Stimulated activated CD8-positive, alpha-beta memory T cell treated with anti-CD3 and anti-CD28 coated beads, Interleukin-15, amount 100 ng/mL, for 4 hours (primary cell): ENCODE measurements at places on chromosomes 7 and 10.

DNA sequence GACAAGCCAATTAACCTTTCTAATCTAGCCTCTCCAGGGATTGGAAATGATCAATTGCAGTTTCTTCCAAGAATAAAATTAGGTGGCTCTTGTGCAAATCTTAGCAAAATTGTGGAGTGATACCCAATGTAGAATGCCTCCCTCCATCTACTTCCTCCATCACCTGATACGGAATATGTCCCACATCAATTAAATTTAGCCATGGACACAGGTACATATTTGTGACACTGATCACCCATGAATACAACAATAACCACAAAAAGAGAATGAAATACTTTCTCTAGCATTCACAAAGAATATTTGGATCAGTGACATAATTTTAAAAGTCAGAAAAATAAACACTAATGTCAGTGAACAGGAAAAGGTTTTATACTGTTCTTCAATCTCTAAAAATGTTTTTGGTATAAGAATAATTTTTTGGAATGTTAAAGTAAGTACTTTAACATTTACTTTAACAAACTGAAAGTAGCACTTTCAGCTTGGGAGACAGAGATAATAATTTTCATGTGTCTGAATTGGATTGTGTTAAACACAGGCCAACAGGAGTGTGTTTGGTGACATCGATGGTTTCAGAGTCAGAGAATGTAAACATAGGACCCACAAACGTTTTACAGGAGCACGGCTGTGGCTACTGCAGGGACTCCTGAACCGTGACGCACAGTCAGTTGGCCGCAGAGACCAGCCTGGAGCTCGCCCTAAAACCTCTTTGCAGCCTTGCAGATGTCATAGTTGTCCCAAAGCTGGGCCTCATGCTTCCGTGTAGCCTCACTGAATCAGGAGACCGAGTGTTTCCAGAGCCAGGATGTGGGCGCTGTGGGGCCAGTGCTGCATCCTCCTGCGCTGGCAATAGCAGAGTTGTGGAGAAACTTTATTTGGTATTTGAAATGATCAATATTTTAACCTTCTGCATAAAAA is 7.2 kb downstream of the RBM20 start:
- DNase-seq = no peak

GRCh38 chr10:56763090-56763489 is 402.0 kb upstream of the ZWINT start:
- no peak for DNase-seq

GRCh38 chr7:11835260-11835659 is 3.3 kb upstream of the THSD7A start:
- DNase-seq = no peak

- DNase-seq = no peak
These were observed 60.4 kb downstream of the NEURL1 start for GRCh38 chr10:103553743-103554487.

GRCh38 chr10:2576892-2577291 is 490.5 kb upstream of the PFKP start:
- DNase-seq = no peak

DNA sequence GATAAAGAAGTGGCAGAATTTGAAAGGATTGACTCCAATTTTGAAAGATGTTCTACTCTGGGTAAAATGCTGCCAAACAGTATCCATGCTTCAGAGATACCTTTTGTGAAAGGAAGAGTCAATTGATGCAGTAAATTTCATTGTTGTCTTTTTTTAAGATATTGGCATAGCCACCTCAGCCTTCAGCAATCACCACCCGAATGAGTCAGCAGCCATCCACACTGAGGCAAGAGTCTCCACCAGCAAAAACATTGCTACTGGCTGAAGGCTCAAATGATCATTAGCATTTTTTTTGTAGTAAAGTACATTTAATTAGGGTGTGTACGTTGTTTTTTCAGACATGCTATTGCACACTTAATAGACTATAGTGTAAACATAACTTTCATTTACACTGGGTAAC is 31.7 kb upstream of the CYP26C1 start:
- DNase-seq = no peak

DNA sequence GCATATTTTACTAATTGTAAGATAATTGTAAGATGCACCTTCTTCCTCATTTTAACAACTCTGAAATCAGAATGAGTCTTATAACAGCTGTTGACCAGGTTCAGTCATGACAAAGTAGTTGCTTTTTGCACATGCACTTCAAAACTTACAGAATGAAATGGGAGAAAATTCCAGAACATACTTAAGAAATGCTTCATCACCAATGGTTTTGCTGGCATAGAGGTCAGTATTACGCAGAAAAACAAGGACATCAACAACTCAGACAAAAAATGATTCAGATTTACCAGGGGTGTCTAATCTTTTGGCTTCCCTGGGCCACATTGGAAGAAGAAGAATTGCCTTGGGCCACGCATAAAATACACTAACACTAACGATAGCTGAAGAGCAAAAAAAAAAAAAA is 13.3 kb downstream of the COL28A1 start:
- DNase-seq = no peak

DNA sequence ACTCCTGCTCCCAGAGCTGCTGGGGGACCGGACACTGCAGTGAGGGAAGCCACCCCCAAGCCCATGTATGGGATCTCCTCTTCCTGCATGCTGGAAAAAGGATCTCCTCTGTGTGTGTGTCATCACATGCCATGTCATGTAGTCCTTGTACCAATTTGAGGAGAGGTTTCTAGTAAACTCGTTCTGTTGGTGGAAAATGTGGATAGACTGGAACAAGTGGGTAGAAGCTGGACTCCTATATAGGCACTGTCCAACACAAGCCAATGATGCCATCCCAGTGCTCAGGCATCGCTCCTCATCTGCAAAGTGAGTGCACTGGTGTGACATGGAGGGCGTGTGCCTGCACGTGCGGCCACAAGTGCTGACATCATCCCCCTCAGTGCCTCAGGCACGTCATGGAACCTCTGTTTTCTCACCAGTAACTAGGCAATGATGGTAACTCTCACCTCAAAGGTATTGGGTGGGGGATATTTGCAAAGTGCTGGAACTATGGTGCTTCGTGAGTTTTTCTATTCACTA is 19.3 kb downstream of the MYO1G start:
- no peak for DNase-seq

DNA sequence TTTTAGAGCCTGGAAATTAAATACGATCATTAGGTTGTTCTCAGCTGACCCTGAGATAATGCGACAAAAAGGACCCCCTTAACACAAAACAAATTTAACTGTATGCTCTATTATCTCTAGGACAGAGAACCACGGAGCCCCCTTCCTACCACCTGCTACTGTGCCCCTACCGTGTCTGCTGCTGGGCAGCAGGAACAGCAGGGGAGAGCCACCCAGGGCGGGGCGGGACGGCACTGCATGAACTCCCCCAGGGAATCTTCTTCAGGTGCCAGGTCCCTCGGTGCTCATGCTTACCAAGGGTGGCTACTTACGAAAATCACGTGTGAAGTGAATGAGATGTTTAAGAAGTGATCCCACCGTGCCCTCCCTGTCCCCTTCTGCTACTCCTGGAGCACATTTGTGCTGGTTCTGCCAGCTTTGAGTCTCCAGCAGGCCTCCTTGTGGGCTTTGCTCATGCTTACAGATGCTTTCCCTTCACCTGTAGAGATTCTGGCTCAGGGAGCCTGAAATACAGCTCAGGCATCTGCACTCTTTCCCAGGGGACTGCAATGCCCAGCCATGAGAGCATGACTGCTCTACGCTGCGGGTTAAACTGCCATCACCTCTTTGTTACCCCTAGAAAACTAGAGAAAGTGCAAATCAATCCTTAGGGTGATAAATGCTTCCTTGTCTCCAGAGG is 59.9 kb downstream of the MRPL32 start:
- no peak for DNase-seq

DNA sequence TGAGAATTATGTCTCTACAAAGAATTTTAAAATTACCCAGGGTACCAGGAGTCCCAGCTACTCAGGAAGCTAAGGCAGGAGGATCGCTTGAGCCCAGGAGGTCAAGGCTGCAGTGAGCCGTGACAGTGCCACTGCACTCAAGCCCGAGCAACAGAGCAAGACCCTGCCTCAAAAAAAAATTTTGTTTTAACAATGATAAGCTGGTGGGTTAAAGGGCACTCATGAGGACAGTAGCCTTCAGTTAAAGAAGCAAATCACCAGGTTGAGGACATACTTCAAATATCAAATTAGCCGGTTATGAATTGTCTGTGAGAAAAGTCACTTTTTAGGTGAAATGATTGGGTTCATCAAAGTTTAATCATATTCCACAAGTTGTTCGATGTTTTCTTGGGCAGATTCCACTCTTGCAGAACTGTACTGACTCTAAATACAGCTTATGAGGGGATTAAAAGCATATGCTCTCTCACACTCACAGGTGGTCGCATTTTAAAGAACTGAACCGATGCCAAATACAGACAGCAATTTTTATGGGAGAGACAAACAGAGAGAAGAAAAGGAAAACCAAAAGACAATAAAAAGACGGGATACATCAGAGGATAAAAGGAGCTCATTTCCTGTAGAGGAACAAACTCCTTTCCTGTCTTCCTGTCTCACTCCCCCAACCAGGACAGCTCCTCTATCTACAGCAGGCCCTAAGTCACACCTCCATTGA is 582.8 kb upstream of the NRP1 start:
- no peak for DNase-seq

- no peak for DNase-seq
These were observed 10.7 kb upstream of the OGA start for GRCh38 chr10:101828766-101829551.

DNA sequence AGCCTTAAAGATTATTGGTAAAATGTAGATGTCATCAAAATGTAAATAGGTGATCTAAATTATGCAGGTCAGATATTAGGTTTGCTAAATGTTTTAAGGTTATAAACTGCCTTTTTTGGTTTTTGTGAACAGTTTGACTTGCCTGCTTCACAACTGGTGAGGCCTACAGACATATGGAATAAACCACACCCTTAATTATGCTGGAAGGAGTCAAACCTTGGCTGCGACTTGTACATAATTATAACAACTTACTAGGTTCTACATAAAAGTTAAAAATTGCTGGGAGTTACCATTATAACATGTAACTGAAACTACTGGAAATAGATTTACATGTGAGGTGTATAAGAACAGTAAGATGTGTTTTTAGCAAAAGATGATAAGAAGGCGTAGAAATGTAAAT is 31.5 kb upstream of the OPTN start:
- no peak for DNase-seq

DNA sequence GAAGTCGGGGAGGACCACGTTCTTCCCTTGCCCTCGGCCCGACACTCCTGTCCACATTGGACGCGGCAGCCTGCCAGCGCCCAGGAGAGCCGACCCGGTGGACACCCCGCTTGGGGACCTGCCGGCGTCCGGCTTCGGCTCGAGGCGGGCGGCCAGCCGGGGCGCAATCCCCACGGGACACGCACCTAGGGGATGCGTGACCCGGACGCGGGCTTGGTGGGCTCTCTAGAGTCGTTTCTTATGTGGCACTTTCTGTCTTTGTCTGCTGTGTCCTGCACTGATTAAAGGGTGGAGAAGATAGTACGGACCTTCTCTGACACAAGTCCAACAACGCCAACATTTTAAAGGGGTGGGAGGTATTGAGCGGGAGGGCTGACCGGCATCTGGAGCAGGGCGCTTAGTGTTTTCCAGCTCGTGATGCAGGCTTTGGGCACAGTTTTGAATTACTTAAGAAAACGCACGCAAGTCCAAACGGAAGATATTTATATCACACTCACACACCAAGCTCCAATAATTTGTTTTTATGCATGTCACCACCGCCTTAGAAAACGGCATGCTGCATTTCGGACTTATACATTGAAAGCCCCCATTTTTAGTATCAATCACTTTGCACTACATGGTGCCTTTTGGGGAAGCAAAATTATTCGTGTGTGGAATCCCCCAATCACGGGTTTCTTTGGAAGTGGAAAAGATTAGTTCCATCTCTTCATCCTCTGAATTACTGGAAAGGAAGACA is 3.9 kb upstream of the SPAG6 start:
- no peak for DNase-seq

GRCh38 chr10:118769898-118770600 is 15.3 kb upstream of the CACUL1 start:
- no peak for DNase-seq

GRCh38 chr7:121605317-121605680 is 209.2 kb upstream of the FAM3C start:
- no peak for DNase-seq

- no peak for DNase-seq
These were observed 3.4 kb upstream of the SMARCD3 start for GRCh38 chr7:151251689-151252560.

DNA sequence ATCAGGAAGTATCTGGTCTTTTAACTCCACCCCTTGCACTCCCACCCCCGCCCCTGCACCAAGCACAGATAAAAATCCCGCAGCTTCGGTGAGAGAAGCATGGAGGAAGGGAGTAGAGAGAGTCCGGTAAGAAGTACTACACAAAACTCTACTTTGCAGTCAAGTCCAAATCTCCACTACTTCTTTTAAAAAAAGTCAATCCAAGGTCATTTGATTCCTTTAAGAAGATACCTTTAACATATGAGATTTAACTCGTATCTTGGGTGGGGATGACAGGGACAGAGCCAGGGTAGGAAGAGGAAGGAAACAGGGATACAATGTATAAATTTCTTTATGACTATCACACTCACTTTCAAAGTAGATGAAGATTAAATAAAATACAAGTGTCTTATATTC is 132.1 kb downstream of the NRBF2 start:
- DNase-seq = no peak

DNA sequence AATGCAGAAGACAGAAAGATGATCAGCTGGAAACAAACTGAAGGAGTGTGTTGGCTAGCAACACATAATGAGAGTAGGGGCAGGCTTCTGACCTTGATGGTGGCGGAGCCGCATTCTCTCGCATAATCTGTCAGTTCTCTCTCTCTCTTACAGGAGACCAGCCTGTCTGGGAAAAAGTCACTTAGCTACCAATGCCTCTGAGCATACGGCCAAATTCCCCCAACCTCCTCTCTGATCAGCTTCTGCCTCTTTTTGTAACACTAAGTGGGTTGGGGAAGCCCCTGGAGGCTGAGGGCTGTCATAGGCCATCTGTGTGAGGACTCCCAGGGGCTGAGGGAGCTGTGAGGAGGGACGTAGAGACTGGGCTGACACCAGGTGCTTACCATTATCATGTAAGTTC is 104.6 kb downstream of the HIPK2 start:
- DNase-seq = no peak

DNA sequence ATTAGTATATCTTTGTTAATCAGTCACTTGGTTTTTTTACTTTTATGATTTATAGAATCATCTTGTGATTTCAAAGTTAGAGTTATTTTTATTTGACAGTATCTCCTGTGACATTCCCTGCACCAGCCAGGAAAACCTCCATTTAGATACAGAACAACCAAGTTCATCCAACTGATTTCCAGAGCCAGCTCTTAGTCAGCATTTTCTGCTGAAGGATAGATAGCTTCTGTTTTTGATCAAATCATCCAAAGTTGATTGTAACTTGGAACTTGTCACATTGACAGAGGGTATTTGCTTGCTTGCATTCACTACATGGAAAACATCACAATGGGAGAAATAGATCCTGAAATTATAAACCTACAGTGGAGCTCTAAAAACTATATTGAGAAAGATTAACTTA is 122.6 kb downstream of the PON1 start:
- no peak for DNase-seq

DNA sequence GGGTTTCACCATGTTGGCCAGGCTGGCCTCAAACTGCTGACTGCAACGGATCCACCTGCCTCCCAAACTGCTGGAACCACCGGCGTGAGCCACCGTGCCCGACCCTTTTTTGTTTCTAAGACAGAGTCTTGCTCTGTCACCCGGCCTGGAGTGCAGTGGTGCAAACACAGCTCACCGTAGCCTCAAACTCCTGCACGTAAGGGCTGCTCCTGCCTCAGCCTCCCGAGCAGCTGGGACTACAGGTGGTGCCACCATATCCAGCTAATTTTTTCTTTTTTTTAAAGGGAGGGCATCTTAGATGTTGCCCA is 36.4 kb downstream of the ADAP1 start:
- no peak for DNase-seq

GRCh38 chr7:86181474-86181873 is 462.2 kb upstream of the GRM3 start:
- DNase-seq = no peak
